ENCODE measurements at places on chromosomes 6 and 20.

DNA sequence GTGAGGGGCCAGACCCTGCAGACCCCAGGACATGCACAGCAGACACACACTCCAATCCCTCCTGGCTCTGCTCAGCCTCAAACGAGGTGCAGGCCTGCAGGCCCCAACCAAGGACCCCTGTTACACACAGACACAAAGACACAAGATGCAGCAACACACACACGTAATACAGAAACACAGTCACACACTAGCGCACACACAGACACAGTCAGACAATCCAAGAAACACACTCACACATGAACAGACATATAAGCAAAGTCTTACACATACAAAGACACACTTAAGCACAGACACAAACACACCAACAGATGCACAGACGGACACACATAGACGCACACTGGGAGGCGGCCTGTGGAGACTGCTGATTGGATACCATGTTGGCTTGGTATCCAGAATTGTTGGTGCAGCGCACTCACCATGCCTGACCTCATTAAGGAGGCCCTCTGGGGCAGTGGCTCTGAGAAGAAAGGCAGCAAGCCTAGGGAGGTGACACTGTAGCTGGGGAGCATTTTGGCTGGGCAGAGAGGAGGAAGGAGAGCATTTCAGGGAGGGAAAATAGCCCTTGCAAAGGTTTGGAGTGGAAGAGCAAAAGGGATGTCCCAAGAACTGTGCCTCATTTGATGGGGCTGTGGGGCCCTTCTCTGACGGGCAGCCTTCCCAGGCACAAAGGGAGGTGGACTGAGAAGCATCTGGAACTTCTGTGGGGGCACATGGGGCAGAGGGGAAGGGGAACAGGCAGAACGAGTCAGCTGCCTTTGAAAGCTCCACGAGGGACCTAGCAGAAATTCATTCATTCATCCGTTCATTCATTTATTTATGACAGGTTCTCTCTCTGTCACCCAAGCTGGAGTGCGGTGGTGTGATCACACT lies 1.4 kb upstream of the HSPA12B start:
- DNase-seq: no peak

GRCh38 chr20:31665753-31666152 lies 28.0 kb downstream of the COX4I2 start:
- DNase-seq: no peak

- DNase-seq: no peak
Measured at GRCh38 chr20:42901689-42902440, 287.8 kb downstream of the PTPRT start.

DNA sequence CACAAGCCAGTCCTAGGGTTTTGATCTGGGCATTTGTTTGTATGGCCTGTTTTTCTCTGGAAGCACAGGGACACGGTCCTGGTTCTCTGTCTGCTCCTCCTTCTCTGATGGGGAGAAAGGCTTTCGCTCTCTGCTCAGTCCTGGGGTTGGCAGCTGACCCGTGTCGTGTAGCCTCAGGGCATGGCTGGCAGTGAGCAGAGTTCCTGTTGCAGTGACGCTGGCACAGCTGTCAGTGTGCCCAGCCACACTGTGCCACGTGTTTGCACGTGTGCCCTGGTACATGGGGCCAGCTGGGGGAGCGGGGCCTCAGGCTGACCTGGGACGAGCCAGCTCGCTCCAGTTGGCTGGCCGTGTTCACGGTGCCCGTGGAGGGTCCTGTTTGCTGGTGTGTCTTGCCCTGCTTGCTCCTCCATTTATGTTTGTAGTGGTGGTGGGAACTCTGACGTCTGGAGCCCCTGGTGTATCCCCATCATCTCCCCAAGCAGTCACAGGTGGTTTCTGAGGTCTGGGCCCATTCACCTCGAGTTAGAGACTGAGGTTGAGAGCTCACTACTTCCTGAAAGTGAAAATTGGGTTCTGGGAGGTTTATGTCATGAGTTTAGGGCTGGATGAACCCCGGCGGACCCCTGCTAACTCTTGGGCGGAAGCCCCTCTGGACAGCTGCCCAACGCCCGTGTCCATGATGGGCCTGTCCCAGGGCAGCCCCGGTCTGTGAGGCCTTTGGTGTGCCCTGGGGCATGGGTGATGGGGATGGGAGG lies 10.2 kb upstream of the DNAJC5 start:
- DNase-seq: no peak

- DNase-seq: no peak
Measured at GRCh38 chr20:39631557-39631956, 669.4 kb downstream of the DHX35 start.

DNA sequence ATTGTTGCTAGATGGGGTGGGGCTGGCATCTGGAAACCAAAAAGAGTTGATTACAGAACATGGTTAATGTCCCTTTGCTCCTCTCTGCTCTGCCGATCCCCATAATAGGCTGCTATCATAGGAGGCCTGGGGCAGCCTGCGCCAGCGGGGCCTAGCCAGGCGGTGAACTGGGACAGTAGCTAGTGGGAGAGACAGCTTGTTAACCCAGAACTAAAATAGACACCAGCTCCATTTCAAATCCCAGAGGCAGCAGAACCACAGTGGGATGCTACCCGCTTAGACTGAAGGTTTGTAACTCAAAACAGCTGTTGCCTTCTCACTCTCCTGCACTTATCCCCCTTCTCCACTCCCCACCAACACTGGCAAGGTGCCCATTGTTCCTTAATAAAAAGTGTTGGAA lies 98.5 kb downstream of the SSR1 start:
- no peak for DNase-seq

DNA sequence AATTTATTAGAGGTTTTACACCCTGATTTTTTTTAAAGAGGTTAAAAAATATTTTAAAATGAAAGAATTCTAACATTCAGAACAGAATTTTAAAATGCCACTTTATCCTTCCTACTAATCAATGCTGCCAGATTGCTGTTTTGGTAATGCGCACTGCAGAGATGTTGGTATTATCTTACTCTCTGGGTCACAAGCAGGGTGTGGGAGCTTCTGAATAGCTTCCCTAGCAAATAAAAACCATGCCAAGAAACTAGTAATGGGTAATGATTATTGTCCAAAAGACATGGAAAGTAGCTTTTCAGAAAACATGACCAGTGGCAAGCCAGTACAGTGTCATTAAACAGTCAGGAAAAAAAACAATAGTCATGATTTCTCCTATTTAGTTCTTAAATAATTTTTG lies 205.4 kb downstream of the TPBG start:
- DNase-seq: peak; percentile 34

- no peak for DNase-seq
Measured at GRCh38 chr20:6635034-6635736, 132.3 kb upstream of the BMP2 start.

- peak; percentile 68 for DNase-seq
Measured at GRCh38 chr6:25485821-25486534, 166.0 kb upstream of the SCGN start.

DNA sequence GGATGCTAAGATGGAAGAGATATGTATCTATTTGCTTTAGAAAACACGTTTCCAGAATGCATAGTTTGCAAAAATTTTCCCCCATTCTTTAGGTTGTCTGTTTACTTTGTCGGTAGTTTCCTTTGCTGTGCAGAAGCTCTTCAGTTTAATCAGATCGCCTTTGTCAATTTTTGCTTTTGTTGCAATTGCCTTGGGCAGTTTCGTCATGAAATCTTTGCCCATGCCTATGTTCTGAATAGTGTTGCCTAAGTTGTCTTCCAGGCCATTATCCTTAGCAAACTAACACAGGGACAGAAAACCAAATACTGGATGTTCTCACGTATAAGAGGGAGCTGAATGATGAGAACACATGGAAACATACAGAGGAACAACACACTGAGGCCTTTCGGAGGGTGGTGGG lies 454.2 kb upstream of the SLC35B3 start:
- no peak for DNase-seq

DNA sequence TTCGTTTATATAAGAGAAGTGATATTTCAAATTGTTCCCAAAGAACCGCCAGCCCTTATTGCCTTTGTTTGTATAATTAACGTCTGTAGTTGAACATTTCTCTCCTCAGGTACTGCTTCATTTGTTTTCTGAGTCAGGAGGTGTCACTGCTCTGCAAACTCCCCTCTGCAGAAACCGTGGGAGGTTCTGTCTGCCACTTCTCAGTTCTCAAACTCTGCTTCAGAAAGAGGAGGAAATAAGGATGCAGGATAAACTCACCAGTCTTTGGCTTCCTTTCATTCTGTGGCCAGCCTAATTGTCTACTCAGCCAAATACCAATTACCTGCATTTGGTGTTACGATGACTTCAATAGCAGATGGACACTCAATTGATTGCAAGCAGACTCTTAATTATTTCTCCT lies 149.8 kb downstream of the PAK5 start:
- DNase-seq: no peak

DNA sequence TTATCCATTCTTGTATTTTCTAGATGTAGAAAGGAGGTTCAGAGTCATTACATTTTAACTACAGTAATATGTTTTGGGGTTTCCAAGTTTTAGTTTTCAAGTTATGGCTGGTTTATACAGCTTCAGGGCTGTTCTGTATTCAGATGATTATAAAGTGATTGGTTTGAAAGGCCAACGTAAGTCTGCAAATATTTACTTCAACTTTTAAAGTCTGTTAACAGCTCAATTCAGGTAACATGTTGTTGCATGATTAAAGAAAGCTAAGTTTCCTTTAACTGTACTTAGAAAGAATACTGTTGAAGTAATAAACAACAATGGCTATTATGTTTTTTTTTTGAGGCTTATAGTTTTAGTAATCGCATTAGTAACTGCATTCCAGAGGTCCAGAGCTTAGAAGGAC lies 22.8 kb upstream of the GCLC start:
- DNase-seq: no peak

DNA sequence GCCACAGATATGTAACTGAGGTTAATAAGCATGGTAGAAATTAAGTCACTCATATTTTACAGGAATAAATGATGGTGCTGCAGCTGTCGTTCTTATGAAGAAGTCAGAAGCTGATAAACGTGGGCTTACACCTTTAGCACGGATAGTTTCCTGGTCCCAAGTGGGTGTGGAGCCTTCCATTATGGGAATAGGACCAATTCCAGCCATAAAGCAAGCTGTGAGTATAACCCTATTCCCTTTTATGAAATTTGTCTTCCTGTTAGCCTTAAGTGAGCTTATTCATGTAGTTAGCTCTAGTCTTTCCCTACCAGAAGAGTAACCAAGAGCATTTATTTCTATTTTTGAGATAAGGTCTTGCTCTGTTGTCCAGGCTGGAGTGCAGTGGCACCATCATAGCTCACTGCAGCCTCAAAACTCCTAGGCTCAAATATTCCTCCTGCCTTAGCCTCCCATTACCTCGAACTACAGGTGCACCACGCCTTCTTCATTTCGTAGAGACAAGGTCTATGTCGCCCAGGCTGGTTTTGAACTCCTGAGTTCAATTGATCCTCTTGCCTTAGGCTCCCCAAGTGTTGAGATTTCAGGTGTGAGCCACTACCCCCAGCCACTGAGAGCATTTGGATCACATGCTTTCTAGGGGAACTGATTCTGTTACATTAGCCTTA lies 12.0 kb downstream of the TCP1 start:
- DNase-seq: no peak

All from DMS153 (cell line).